Activated CD8-positive, alpha-beta T cell treated with anti-CD3 and anti-CD28 coated beads for 36 hours (primary cell): ENCODE measurements at places on chromosomes 2 and 18. TPM values are rescaled to one million over a fixed set of nuclear protein-coding genes. Genes with fewer than 3 reads are reported as not detected.

The ANKRD30B gene
- not detected for total RNA-seq

The RAB17 gene
- 0.14 TPM for total RNA-seq

DNA sequence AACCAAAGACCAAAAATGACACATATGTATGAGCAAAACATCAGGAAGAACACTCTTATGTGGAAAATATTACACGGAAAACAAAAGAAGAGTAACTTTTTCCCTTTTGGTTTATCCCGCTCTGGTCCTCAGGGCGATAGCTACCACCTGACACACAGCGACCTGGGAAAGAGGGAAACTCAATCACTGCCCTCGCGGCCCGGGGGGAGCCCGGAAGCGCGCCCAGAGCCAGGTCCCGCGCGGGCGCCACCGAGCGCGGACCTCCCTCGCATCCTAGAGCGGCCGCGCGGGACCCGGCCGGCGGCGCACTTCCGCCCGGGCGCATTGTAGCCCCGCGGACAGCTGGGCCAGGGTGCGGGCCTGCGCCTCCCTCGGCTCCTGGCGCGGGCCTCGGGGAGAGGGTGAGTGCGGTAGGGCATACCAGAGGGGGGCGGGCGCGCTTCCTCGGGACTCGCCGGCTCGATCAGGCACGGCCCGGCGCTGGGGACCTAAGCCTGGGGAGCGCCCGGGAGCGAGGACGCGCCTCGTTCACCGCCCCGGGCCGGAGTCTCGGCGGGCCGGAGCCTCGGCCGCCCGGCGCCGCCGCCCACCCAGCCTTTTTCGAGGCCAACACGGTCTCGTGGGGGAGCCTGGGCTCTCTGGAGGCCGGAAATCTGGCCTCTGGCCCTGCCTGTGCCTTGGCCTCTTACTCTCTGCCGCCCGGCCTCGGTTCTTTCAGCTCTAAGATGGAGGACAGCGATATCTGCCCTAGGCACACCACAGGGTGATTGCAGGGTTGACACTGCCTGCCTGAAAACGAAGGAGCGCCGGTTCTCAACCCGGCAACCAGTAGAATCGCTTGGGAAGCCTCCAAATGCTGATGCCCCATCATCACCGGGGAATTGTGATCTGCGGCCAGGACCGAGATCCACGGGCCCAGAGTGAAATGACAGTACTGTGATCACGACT is at the start of gene ELAC1:
TSS of gene ELAC1 (plus strand) at position 327 of the 948 bp plus-strand sequence. CDS start 6,365 bp downstream, outside the sequence.
- DNase-seq: peak; percentile 65

DNA sequence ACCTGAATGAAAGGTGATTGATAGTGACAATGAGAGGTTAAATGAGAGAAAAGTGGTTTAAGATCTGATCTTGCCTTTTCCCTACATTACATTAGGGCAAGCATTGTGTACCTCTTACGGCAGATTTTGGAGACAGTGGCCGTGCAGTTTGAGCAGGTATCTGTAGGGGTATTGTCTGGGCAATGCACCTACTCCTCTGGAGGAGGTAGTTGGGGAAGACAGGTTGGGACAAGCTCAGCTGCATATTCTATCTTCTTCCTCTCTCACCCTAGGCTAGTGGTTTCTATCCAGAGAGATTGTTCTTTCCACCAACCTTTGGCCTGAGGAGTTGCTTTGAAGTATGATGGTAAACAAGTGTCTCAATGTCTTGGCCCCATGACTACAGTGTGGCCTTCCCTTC is 323.2 kb downstream of the CYP26B1 start:
- no peak for DNase-seq

The XIRP2 gene
- total RNA-seq: not detected

DNA sequence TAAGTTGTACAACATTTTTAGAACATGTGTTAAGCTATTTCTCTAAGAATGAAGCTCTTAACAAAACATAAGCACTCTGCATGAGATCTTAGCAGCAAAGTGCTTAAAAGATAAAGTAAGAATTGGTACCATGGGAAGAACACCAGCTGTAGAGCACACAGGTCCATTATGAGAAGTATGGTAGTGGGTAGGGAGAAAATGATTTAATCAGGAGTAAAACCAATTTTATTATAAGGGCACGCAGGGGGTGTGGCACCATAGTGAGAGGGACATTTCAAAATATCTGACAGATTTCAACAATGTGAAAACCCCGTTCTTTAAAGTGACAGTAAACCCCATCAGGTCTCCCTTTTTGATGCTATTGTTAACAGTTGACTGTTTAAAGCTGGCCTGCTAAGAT is 492.9 kb downstream of the ARHGAP15 start:
- DNase-seq: no peak

- DNase-seq: peak; percentile 44
Observed at GRCh38 chr2:157438863-157439823, 4.7 kb downstream of the CYTIP start.

The PAIP2B gene
- 3.4 TPM for total RNA-seq

DNA sequence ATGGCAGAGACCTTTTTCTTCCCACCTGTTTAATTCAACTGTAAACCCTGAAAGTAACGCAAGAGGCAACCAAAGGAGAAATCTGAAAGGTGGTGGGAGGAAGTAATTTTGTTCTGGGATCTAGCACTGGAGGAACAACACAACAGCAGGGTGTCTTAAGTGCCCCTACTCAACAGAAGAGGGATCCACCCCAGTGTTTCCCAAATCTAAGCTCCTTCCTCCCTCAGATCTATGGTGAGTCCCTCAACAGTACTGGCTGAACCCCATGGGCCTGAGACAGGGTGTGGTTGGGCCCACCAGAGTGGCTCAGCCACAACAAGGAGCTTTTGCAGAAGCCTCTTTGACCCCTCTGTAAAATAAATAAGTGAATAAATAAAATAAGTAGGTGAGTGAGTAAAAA is 790.3 kb downstream of the ERBB4 start:
- no peak for DNase-seq

DNA sequence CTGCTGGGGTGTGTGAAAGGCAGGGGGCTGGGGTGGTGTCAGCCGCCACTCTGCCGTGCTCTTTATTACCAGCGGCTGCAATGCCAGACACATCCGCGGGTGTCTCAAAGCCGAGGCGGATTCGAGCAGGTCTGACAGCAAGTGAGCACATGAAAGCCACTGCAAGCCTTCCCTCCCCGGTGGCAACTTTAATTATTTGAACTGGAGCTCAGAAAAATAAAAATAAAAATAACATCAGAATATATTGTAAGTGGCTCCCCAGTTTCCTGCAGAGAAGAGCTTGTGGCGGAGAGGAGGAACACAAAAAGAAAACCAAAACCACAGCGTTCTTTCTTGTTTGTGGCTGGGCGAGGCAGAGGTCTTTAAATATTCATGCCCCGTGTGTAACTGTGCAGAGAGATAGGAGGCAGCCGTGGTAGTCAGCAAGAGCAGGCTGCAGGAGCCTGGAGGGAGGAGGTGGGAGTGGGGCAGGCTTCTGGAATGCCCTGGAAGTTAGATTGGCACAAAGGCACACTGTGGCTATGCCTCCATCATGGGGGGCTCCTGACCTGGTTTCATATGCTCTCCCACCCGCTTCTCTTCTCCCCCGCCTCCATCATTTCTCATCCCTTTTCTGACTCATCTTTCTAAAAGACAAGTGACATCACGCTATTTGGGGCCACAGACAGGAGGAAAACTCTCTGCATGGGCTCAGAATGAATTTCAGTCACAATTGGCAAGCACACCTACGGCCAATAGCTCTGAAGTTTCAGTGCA is 199.8 kb downstream of the CLIP4 start:
- peak; percentile 82 for DNase-seq

DNA sequence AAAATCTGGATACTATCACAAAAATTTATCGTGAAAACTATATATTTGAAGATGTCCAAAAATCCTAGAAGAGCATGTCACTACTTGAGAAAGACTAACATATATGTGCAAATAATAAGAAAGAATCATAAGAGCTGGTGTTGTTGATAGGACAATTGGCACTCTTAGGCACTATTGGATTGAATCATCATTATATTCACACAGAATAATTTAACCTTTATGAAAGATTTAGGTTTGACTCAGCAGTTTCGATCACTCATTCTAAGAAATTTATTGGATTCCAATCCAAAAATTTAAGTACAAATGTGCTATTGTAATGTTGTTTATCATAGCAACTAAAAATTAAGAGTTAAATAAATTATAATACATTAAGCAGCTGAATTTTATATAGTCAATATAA is 503.6 kb downstream of the SPAG16 start:
- no peak for DNase-seq

DNA sequence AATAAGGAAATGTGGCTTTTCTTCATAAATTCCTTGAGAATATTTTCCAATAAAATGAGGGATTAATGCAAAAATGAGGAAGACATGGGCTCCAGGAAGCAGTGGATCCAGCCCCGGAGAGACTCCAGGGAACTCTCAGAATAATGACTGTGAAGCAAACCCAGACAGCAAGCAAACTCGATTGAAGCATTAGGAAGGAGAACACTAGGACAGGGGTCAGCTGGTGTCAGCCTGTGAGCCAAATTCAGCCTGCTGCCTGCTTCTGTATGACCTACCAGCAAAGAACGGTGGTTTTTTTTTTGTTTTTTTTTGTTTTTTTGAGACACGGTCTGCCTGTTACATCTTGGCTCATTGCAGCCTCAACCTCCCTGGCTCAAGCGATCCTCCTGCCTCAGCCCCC is 274.3 kb upstream of the FBXO11 start:
- no peak for DNase-seq

The CHCHD5 gene
- 37.5 TPM for total RNA-seq

The SPEG gene
- 2.3 TPM for total RNA-seq

DNA sequence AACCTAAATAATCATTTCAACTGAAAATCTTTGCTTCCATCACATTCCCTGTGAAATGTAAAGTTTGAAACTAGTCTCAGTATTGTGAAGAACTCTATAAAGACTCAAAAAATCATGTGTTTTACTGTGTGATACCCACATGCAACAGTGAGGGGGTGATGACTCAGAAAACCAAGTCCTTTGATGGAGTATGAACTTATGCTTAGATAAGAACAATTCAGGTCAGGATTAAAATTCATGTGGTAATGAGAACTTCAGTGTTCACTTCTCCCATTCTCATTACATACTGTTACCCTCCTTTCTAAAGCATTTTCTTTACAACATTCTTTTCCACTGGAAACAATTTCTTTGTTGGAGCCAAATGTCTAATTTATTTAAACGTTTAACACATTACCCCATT is 360.2 kb downstream of the FSIP2 start:
- DNase-seq: no peak

The MC5R gene
- not detected for total RNA-seq

- no peak for DNase-seq
Observed at GRCh38 chr2:196324211-196324610, 152.8 kb upstream of the STK17B start.

DNA sequence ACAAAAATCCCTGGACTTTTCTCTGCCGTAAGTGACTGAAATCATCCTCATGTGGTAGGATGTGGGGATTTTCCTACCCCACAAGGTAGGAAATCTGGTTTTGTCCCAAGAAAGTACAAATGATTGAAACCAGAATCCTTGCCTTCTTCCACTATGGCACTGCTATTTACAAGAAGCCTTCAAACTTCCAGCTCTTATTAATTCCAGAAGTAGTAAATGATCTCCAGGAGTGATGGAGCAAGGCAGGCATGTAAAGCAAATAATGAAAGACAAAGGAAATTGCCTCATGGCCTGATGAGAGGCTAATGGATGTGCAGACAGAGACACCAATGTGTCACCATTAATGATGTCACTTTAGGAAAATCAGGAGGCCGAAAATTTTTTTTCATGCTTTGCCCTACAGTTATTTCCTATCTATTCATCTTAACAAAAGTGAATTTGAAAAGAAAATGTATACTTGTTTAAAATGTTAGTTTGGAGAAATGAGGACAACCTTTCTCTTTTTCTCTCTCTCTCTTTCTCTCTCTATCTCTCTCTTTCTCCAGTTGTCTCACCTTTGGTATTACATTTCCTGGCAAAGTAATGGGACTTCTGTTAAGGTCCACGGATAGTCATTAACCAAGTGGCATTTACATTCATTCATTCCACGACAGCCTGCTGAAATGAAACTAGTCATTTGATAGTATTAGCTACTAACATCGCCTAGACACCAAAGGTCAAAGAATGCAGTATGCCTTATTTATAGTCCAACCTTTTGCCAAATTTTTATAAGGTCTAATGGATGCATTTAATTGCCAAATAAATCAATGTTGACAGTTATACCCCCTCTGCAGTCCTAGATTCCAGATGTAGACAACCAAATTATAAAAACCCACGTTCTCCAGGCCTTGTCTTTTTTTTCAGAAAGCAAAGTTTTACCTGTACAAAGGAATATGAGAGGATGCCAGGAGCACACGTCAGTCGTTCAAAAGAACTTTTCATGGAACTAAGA is 5.0 kb upstream of the EVA1A start:
- no peak for DNase-seq

DNA sequence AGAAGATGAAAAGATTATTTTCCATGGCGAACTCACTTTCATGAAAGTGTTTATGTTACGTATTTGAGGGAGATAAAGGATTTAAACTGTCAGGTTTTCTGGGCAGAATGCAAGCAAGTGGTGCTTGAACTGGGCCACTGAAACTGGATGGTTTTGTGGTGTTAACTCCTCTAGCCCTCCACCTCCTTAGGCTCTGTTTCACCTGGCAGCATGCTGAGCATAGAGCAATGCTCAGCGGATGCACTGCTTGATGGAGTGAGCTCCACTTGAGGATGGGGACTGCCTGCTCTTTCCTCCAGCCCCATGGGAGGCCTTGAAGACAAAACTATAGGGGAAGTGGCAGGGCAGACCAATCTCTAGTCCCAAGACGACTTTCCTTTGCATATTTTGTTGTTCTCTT is 345.8 kb downstream of the TDRD15 start:
- no peak for DNase-seq

GRCh38 chr18:37575646-37576045 is 10.0 kb upstream of the CELF4 start:
- DNase-seq: no peak

The GCG gene
- not detected for total RNA-seq
